ENCODE measurements at places on chromosomes 6 and 20.

DNA sequence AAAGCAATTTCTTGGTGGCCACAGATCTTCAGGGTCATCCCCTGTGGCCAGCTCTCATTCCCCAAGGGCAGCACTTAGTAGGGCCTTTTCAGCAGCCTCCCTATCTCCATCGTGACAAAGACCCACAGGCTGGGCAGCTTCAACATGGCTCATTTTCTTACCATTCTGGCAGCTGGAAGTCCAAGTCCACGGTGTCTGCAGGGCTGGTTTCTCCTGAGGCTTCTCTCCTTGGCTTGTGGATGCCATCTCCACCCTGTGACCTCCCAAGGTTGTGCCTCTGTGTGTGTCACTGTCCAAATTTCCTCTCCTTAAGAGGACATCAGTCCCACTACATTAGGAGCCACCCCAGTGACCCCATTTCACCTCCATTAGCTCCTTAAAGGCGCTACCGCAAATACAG lies 161.7 kb downstream of the CDH4 start:
- DNase-seq, result no peak

- no peak for DNase-seq
Observed at GRCh38 chr6:78966542-78966941, 99.2 kb downstream of the IRAK1BP1 start.

DNA sequence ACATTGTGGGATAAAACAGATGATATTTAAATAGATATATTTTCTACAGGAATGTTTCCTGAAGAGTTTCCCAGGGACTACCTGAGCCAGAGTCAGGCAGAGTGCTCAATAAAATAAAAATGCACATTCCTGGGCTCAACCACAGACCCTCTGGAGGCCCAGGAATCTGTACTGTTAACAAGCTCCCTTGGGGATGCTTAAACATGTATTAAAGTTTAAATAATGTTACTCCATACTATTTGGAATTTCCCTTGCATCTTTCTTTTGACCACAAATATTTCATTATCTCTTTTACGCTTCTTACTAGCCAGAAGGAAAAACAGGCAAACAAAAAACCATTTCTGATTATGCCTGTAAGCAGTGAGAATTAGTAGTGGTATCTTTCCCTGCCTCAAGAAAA lies 42.3 kb downstream of the GPR63 start:
- DNase-seq, result no peak

- no peak for DNase-seq
Observed at GRCh38 chr20:46695892-46696291, 6.6 kb upstream of the TP53RK start.

GRCh38 chr20:62888406-62888805 lies 26.8 kb upstream of the TCFL5 start:
- no peak for DNase-seq

DNA sequence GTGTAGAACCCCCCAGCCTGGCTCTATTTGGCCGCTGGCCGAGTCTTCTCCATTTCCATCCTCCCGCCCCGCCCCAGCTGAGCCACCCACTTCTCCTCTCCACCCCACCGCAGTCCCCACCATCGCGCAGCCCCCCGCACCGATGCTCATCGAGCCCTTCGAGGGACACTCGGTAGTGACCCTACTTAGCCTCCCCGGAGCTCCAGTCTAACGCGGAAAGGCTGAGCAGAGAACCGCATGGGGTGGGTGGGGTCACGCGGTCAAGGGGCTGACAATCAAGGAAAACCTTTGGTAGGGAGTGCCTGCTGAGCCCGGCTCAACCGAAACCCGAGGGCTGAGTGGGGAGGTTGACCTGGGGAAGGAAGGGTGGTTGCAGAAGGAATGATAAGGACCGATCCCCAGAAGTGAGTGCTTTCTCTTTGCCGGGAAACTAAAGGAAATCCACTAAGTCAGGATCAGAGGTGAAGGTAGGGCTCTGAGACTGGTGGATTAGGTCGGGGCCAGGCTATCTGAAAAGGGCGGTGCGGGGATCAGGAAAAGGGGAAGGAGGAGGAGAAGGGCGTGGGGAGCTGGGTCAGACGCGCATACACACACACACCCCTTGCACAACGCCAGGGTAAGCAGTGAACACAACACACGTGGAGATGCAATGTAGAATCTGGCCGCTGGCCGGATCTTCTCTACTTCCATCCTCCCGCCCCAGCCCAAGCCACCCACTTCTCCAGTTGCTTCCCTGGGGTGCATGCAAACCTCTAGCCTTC lies 49.8 kb downstream of the CPXM1 start:
- no peak for DNase-seq

DNA sequence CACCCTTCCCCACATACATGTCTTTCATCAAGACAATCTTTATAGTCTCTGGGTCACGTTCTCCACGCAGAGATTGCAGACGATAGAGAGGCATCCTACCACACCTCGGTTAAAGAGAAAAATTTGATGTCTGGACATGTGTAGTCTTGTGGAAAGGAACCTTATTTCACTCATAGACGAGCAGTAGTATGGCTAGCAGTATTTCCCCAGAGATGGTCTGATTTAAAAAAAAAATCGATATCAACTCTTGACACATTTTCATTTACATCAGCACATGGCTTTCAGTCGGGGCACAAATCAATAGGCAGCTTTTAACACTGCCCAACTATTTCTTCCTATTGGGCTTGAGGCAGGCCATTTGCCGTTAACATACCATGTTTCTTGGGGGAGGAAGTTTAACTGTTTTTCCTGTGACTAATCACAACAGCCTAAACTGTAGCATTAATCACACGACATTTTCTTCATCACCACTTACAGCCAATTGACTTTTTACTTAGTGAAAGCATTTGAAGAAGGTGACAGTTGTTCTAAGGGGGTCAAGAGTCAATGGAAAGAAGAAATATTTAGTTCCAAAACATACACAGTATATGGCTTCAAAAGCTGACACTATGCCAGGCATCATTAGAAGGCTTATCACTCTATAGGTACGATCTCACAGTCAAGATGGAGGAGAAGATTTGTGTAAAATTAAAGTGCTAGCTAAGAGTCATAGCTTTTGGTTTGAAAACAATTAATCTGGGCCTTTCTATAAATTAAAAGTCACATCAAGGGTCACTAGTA lies 129.5 kb upstream of the HDAC2 start:
- no peak for DNase-seq

GRCh38 chr20:31494131-31494530 lies 19.0 kb downstream of the REM1 start:
- no peak for DNase-seq

DNA sequence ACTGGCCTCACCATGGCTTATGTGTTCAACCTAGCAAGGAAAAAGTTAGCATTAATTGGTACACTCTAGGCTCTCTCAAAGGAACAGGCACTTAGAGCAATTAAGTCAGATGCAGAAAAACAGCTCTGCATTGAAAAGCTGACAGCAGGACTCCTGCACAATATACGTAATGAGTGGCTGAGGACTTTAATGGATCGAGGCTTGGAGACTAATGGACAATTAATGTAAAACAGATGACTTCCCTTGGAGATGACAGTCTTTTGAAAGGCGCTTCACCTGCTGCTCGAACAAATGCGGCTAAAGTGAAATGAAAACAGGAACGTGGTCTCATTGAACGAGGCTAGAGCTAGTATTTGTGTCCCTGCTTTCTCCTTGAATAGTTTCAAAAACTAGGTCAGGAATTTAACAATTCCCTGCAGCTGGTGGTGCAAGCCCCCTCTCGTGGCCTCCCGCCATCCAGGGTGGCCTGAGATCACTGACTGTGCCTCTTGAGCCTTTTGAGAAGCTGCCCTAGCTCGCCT lies 137.1 kb downstream of the ELOVL4 start:
- DNase-seq, result no peak

DNA sequence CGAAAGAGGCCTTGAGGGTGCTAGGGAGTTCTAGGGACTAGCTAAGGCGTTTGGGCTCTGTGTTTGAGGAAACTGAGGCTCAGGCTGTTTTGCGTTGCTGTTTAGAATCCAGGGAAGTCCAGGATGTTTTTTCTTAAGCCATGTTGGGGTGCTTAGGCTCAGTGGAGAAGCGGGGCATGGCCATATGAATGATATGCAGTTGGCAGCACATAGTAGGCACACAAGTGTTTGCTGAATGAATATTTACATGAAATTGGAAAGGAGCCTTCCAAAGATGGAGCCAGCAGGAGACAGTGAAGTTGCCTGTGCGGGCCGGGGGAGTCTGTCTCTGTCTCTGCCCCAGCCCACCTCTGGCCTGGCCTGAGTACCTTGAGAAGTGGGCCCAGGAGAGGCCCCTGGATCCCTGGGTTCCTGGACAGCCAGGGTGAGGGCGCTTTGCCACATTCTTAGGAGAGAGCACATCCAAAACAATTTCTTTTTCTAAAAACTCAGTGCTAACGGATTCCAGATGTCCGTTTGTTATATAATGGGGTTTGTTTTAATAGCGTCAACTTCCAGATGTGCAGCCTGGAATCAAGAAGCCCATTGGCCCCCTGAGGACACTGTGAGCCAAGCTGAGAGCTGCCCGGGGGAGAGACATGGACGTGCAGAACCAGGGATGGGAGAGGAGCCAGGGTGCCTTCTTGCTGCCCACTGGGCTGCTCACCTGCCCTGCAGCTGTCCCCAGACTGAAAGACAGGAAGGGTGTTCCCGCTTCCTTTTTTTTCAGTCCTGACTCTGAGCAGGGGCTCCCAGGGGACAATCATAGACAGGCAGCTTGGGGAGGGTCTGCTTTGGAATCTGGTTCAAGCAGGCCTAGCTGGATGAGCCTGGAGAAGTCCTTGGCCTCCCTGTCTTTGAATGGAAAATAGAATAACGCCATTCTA lies 20.1 kb upstream of the EMILIN3 start:
- DNase-seq, result no peak

GRCh38 chr6:6815732-6816131 lies 227.2 kb downstream of the LY86 start:
- no peak for DNase-seq

DNA sequence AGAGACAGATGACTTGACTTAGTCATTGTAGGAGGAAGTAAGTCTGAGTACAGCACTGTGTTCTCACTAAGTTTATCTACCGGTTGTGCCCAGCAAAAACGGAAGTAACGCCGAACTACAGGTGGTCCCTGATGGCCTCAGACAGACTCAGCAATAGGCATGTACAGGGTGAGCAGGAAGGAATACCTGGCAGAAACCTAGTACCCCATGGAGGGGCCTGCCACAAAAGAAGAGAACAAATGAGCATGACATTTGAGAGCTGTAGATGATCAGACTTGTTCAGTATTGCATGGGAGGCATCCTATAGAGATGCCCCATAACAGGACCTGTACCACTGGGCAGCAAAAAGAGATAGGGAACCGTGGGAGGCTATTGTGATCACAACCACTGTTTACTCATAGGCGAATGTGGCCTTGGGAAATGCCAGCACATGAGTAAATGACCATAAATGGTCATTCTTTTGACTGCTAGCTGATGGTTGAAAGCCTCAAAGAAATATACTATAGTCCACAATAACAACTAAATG lies 106.4 kb upstream of the TAB2 start:
- DNase-seq, result no peak

GRCh38 chr6:5234874-5235273 lies 25.9 kb downstream of the LYRM4 start:
- no peak for DNase-seq

GRCh38 chr20:653590-654416 lies 803 bp upstream of the SRXN1 start:
- DNase-seq, result no peak

GRCh38 chr6:107442938-107443607 lies 16.3 kb downstream of the PDSS2 start:
- no peak for DNase-seq

GRCh38 chr6:6680526-6680925 lies 92.0 kb downstream of the LY86 start:
- DNase-seq, result no peak

- DNase-seq, result no peak
Observed at GRCh38 chr6:157454762-157455714, 74.0 kb downstream of the ZDHHC14 start.

DNA sequence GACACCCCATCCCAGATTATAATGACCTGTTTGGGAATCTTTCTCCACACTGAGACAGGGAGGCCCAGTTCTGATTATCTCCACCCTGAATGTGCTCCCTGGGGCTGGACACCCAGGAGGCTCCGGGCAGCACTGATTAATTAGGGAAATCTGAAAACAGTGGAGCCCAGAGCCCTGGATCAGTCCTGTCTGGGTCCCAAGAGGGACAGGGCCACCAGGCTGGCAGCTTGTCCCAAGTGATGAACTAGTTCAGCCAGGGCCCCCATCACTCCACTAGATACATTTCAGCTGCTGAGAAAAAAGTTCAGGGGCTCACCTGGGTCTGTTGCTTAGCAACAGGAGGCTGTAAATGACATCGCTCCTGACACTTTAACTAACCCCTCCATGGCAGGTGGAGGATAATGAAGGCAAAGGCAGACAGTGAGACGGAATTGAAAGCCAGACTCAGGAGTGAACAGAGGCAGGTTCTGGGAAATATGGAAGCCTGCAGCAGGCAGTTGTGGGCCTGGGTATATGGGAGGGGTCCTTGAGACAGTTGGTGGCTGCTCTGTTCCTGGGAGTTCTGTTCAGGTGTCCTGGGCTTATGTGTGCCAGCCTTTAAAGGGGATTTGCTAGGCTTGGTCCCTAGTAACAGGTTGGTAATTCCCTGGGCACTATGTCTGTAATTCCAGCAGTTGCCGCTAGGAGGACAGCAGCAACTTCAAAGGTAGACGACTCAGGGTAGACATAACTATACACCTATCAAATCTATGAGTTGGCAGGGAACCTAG lies 78.3 kb upstream of the CTNNBL1 start:
- DNase-seq, result no peak

GRCh38 chr6:46254331-46254730 lies 83.6 kb upstream of the ENPP5 start:
- no peak for DNase-seq

GRCh38 chr6:155260686-155261085 lies 3.1 kb upstream of the CLDN20 start:
- DNase-seq, result no peak

DNA sequence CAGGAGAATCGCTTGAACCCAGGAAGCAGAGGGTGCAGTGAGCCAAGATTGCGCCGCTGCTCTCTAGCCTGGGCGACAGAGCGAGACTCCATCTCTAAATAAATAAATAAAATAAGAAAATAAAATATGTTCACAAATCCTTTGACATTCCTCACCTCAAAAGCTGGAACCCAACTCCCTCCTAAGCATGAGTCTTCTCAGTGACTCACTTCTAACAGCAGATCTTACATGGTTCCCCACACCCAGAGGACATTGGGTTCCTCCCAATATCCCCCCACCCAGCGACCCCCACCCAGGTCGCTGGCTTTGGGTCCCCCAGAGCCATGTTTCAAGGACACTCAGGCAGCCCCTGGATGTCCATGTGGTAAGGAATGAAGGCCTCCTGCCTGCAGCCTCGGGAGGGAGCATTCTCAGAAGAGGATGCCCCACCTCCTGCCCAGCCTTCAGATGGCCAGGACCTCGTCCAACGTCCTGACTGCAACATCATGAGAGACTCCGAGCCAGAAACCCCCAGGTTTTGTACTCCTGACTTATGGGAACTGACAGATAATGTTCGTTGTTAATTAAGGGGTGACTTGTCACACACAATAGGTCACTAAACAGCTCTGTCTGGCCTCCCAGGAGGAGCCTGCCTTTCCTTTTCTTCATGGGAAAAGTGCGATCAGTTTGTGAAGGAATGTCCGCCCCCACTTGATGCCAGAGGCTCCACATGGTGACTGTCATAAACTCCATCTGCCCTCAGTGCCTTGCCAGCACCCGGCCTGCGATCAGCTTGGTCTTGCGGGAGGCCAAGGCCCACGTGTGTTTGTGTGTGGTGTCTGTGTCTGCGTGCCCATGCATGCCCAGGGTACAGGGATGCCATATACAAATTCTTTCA lies 10.1 kb upstream of the GMEB2 start:
- DNase-seq, result no peak

GRCh38 chr6:145842693-145843546 lies 28.3 kb upstream of the FBXO30 start:
- DNase-seq, result no peak

- no peak for DNase-seq
Observed at GRCh38 chr20:46237227-46237626, 71.1 kb downstream of the CDH22 start.
